B cell (primary cell): ENCODE measurements at places on chromosomes 6 and 20. TPM values are rescaled to one million over a fixed set of nuclear protein-coding genes. Genes with fewer than 3 reads are reported as not detected.

BRPF3 gene
- 17.1 and 17.6 TPM in 2 replicates for polyA plus RNA-seq

PRPH2 gene
- 0.03 and 0.06 TPM in 2 replicates for polyA plus RNA-seq

EYS gene
- polyA plus RNA-seq = not detected in 2 replicates

CAPN11 gene
- polyA plus RNA-seq = not detected in 2 replicates

TTBK1 gene
- not detected in 2 replicates for polyA plus RNA-seq

SLC9A8 gene
- 16.7 and 17.8 TPM in 2 replicates for polyA plus RNA-seq

UBD gene
- not detected in 2 replicates for polyA plus RNA-seq

PKIB gene
- polyA plus RNA-seq = 0.27 and 0.49 TPM in 2 replicates

WFDC11 gene
- polyA plus RNA-seq = not detected in 2 replicates

TNF gene
- polyA plus RNA-seq = 15.6 and 21.9 TPM in 2 replicates

DACT2 gene
- polyA plus RNA-seq = not detected in 2 replicates
